ENCODE measurements at places on chromosomes 16 and 17.

DNA sequence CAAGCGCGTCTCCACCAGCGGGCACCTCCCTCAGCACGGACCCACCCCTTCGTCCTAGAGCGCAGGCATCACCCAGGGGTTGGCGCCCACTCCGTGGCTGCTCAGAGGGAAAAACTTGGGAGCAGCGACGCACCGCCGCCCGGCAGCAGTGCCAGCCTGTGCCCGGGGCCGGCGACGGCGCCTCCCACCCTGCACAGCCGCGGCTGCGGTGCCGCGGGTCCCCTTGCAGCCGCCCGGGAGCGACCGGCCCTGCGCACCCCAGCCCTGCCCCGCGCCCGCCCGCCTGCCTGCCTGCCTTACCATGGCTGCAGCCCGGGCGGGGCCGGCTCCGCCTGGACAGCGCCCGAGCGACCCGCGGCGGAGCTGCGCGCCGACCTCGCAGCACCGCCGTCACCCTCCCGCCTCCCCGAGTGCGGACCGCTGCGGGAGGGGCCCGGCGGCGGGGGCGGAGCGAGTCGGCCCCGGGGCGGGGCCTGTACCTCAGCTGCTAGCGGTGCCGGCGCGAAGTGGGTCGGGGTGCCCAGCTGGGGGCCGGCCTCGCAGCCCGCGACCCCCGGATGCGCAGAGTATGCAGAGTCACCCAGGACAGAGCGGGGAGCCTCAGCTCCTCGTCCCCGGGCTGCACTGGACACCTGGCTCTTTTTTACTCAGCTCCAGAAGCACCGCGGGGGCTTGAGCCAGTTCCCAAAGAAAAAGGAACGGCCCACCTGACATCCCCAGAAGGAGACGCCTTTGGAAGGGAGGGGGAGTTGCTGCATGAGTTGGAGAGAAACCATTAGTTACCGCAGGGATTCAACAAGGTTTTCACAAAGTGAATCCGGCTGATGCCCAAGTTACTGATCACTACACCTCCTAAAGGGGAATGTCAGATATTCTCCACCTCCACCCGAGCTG is 17.5 kb upstream of the MTMR4 start:
- DNase-seq, result peak; percentile 24

DNA sequence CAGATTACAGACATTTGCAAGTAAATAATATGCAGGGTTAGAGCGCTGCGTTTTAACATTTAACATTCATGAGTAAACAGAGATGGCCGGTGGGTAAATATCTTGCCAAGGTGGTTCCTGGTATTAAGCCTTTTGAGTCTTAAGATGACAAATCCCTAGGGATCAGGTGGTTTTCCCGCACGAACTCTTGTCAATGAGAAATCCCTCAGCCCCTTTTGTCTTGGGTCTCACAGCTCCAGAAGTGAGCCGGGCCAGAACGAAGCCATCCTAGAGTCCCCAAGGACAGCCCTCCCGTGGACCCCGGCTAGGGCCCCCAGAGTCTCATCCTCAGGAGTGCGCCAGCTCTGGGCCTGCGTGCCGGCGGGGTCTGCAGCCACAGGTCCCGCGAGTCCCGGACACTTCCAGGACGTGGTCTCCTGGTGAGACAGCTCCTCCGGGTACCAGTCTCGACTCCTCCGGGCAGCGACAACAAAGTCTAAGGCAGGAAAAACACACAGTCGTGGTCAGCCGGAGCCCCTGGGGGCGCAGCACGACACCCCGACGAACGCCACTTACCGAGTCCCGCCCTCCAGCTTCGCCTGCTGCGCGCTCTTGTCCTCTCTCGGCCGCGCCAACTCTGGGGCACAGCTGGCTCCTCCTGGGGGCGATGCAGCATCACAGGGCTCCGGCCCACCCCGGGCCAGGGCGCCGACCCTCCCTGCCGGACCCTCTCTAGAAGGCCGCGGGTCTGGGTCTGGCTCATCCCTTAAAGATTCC is 13.3 kb downstream of the MIS12 start:
- no peak for DNase-seq

GRCh38 chr17:77437017-77437416 is 296.2 kb downstream of the SEC14L1 start:
- DNase-seq, result no peak

- peak; percentile 96 for DNase-seq
These were observed 9.3 kb downstream of the CORO6 start for GRCh38 chr17:29613352-29613837.

- no peak for DNase-seq
These were observed 1.4 kb upstream of the CTRB1 start for GRCh38 chr16:75217389-75217851.

- no peak for DNase-seq
These were observed 20.4 kb upstream of the TFAP4 start for GRCh38 chr16:4293181-4293716.

GRCh38 chr17:39765766-39766165 is 28.0 kb downstream of the GRB7 start:
- DNase-seq, result no peak

DNA sequence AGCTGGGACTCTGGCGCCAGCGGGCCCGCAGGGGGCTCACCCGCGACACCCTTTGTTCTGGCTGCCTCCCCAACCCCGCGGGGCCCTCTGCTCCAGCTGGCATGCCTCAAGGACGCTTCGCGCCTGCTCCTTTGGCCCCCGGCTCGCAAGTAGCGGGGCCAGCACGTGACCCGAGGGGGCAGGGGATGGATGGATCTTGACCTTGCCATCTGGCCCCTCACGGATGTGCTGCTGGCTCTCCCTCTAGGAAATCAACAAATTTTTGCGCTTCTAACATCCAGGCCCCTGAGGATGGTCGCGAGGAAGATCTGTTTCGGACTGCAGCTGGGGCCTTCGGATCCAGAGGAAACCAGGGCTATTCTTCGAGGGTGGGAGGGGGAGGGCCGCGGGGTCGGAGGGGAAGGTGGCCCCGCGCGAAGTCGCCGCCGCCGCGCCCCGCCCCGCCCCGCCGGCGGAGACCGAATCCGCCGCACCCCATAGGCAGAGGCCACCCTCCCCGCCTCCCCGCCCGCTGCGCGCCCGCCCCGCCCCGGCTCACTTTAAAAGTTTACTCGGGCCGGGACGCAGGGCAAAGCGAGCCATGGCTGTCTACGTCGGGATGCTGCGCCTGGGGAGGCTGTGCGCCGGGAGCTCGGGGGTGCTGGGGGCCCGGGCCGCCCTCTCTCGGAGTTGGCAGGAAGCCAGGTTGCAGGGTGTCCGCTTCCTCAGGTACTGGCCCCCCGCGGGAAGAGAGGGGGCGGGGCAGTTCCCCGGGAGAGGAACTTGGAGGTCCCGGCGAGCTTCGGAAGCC is at the start of gene ACSF2:
TSS of gene ACSF2 (plus strand) at position 537 of the 790 bp plus-strand sequence. CDS start at position 581, 44 bp downstream.
- peak; percentile 68 for DNase-seq

- no peak for DNase-seq
These were observed 1.5 kb downstream of the ATPAF2 start for GRCh38 chr17:18037486-18037885.

GRCh38 chr17:59311051-59311468 is 20.4 kb upstream of the YPEL2 start:
- DNase-seq, result peak; percentile 19

DNA sequence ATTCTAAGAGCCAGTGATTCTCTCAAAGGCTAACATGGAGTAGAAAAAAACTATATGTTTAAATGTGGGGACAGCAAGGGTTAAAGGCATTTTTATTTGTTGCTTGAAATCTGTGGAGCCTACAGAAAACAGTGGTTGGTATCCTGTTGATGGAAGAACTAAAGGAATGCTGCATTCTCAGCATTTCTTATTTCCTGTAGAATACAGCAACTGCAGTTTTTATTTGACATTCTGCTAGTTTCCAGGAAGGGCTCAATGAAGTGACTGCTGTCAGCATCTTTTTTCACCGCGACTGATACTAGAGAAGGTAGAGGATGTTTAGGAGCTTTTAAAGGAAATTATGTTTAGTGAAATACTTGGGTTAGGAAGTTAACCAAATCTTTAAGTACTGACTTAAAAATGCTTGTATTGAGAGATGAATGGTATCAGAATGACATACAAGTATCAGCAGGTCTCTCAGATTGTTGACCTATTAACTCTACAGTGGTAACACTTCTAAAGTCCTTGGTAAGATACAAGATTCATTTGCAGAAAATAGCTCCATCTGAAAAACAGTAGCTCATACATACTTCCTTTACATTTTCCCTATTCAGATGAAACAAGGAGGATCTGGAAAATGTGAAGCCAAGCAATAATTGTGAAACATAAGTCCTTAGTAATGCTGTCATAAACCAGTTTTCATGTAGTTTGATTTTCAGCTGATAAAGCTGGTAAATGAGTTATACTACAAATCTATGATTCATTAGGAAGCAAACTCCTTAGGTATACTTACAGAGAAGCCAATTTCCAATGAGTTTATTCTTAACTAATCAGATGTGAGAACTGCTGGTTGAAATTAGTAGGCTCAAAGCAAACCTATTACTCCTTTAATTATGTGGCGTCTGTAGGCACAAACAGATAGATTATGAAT is 15.2 kb downstream of the CLTC start:
- DNase-seq, result no peak

GRCh38 chr17:33888455-33888854 is 366.6 kb upstream of the CCL2 start:
- no peak for DNase-seq

DNA sequence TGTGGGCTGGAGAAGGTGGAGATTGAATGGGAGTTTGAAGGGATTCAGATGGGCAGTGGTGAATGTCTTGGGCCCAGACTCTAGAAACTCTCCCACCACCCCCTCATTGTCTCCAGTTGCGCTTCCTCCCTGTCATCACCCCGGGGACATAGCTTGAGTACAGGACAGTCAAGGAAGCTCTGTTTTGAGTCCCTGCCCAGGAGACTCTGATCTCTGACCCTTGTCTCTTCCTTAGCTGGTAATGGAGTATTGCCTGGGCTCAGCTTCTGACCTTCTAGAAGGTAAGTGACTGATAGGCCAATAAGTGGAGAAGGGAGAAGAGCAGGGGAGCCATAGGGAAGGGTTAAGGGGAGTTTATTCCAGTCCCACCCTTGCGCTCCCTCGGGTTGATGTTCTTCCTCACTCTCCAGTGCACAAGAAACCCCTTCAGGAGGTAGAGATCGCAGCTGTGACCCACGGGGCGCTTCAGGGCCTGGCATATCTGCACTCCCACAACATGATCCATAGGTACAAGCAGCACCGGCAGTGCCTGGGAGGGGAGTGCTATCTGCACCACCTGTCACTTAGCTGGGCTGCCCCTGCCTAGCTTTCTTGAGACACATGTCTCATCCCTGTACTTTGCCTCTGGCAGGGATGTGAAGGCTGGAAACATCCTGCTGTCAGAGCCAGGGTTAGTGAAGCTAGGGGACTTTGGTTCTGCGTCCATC is 5.0 kb downstream of the TAOK2 start:
- DNase-seq, result no peak

DNA sequence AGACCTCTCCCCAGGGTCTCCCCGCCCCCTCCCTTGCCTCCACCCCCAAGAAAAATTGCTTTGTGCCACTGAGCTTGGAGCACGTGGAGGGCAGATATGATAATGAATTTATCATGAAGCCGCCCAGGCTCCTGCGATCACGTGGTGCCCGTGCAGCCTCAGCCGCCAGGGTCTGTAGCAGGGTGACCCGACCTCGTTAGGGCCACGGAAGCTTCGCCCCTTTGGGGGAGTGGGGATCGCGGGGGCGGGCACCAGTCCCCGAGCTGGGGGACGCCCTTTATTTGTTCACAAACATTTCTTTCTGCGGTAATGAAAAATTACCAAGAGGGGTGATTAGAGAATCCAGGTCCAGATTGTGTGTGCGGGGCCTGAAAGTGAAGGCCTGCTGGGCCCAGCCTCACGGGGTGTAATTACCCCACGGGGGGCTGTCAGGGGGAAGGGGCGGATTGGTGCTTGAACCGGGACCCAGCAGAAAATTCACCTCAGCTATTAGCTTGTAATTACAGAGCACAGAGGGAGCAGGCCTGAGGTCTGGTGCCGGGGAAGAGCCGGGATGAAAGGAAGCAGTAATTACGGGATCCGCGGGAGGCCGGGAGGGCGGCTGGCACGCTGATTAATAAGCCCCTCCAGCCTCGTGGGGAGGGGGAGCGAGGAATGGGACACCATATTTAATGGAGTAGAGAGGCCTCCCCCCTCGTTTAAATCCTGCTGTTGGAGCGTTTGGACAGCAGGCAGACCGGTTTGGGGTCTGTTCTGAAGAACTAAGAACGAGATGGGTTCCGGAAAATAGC is 13.3 kb downstream of the GSE1 start:
- DNase-seq, result no peak

GRCh38 chr16:4850211-4850610 is 2.9 kb downstream of the UBN1 start:
- DNase-seq, result no peak

DNA sequence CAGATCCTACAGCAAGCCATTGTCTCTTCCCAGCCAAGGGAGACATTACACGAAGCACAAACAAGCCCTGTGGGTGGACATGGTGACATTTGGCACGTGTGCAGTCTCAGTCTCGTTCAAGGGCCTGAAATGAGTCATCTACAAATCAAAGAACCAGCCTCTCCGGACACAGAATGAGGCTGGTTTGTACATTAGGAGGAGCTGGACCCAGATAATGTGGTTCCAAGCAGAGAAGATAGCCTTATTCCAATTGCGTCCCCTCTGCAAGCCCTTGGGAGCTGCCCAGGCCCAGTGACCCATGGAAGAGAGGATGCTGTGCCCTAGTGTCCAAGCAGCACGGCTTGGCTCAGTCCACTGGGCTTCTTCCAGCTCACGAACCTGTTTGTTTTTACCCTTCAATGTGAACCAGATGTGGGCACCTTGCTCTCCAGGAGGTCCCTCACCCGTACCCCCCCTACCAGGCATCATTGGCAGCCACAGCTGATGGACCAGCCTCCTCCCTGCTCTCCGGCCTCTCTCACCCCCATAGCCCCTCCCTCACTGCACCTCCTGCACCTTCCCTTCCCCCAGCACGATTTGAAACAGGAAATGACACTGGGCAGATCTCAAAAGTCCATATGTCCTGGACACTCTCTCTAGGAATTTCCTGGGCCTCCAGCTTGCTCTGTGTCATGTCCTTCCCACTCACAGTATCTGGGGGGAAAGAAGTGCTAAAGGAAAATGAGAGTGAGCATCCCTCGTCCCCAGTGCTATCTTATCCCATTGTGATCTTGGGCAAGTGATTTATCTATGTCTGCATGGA is 26.2 kb downstream of the KPNA2 start:
- no peak for DNase-seq

DNA sequence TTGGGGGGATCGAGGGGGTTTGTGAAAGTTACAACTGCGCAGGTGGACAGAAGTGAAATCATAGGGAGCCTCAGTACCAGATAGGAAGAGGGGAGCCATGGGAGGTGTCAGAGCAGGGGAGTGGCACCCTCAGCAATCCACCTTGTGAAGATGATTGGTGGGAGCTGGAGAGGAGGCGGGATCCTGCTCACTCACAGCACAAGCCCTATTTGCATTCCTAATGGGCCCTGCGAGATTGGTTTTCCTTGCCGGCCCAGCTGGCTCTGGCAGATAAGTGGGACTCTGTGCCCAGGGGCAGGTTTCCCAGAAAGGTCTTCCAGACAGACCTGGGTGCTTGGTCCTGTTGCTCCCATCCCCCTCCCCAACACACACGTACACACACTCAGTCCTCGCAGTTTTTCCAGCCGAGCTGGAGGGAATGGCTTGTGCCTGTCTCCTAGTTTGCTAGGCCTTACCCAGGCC is 9.4 kb downstream of the WNT3 start:
- no peak for DNase-seq

GRCh38 chr17:42563143-42563509 is 1.2 kb downstream of the COASY start:
- DNase-seq, result no peak

Measured in stimulated activated CD4-positive, alpha-beta T cell treated with anti-CD3 and anti-CD28 coated beads, Interleukin-1b, Interleukin-23, amount 100 ng/mL, for 48 hours (primary cell).